Thoracic aorta (tissue), 2 donors: ENCODE measurements at places on chromosomes 7 and 10. TPM values are rescaled to one million over a fixed set of nuclear protein-coding genes. Genes with fewer than 3 reads are reported as not detected.

DNA sequence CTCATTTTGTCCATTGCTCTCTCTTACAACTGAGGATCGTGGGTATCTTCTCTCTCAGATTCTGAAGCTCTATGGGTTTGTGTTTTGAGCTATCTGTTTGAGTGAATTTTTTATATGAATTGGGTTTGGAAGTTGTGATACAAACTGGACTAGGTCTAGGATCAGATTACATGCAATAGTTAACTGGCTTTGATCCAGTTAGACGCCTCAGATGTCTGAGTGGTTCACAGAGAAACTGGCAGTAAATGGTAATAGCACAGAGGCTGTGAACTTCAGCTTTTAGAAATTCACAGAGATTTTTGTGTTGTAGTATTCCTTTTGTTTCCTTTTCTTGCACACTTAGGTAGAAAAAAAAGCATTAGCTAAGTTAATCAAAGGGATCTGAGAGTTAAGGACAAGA is 12.7 kb upstream of the DNMBP start:
- DNase-seq = no peak

DNA sequence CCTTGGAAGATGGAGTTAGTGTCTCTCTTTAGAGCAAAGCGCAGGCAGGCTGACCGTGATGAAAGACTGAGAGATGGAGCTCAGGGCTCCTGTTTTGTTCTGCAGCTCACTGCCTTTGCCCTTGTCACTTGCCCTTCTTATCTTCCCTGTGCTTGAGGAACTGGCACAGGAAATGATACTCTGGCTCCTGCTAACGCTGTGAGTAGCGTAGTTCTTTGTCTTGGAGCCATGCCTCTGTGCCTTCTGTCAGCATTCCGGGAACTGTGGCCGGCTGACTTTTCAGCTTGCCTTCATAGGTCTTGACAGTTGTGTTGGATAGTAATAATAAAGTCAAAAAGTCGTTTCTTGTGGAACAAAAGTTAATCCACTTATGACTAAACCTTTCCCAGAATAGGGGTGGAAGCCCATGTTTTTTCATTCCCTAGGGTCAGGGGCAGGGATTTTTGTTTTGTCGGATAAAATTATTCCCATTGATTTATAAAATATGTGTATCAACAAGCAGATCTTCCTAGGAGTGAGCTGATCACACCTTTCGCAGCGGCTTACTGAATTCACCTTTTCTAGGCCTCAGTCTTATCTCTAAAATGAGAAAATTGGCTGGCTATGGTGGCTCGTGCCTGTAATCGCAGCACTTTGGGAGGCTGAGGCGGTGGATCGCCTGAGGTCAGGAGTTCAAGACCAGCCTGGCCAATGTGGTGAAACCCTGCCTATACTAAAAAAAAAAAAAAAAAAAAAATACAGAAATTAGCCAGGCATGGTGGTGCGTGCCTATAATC is 16.6 kb upstream of the TMEM236 start:
- peak; percentile 50 for DNase-seq

GRCh38 chr10:9621216-9621615 is 1396.5 kb upstream of the CELF2 start:
- no peak for DNase-seq

- DNase-seq = no peak
These were observed 80.6 kb downstream of the ARHGAP21 start for GRCh38 chr10:24642921-24643678.

DNA sequence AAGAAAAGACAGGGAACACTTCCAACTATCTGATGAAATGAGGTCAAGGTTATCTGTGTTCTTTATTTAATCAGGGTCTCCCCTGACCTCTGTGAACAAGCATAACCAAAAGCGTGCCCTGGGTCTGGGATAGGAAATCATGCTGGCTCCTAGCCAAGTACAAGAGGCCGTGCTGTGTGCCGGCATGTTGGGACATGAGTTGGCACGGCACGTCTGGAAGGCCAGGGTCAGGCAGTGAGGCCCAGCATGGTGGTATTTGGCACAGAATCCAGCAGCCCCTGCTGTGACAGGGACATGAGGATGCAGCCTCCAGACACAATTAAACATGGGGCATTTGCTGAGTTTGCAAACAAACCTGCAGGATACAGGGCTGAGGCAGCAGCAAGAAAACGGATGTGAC is 320.4 kb downstream of the PLXNA4 start:
- no peak for DNase-seq

DNA sequence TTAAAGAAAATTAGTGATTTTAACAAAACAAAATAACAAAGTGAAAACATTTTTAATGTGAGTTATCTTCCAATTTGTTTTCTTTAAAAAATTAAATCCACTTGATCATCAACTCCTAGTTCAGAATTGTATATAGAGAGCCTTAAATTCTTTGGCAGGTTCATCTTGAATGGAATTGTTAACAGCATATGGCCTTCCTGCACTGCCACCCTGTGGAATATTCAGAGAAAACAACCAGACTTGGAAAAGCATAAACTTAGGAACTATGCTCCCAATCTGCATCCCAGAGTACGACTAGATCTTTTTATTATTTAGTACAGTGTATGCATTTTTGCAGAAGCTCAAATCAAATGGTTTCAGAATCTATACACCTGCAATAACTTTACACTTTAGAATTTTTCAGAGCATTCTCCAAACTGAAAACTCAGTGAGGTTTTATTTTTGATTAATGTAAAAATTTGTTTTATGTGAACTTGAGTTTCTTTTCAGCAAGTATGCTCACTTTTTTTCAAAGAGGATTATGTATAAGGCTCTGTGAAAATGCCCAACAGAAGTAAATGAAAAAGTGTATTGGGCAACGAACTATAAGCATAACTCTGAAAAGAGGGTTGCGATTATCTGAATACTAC is 44.9 kb upstream of the ANK3 start:
- DNase-seq = no peak

- DNase-seq = no peak
These were observed 104.5 kb upstream of the ZPBP start for GRCh38 chr7:50197549-50197948.

DNA sequence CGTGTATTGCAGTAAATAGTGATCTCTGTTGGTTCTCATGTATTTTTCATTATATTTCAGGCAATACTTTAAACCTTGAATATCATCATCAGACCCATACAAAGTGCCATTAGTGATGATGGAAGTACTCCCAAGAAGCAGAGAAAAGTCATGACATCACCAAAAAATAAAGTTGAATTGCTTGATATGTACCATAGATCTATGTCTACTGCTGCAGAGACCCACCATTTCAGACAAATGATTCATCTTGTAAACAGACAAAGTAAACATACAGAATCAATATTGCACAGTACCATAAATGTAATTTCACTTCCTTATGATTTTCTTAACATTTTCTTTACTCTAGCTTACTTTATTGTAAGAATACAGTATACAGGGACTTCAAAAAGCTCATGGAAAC is 347.8 kb downstream of the IPMK start:
- no peak for DNase-seq

- no peak for DNase-seq
These were observed 99.2 kb upstream of the PIK3CG start for GRCh38 chr7:106765727-106766355.

DNA sequence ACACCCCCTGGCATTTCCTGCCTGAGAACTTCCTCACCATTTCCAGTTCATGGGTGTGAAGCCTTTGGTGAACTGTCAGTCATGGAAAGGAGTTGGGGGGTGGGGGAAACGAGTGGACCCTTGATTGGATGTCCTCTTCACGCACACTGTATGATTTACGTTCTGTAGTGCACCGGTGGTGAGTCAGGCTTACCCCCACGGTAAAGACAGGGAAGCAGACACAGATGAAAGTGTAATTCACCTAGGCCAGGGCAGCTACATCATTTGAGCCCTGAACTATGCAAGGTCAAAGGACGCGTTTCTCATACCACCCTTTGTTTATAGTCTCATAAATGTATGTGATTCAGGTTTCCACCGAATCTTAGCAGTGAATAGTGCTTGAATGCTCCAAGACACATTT is 628.3 kb upstream of the PFKP start:
- no peak for DNase-seq

DNA sequence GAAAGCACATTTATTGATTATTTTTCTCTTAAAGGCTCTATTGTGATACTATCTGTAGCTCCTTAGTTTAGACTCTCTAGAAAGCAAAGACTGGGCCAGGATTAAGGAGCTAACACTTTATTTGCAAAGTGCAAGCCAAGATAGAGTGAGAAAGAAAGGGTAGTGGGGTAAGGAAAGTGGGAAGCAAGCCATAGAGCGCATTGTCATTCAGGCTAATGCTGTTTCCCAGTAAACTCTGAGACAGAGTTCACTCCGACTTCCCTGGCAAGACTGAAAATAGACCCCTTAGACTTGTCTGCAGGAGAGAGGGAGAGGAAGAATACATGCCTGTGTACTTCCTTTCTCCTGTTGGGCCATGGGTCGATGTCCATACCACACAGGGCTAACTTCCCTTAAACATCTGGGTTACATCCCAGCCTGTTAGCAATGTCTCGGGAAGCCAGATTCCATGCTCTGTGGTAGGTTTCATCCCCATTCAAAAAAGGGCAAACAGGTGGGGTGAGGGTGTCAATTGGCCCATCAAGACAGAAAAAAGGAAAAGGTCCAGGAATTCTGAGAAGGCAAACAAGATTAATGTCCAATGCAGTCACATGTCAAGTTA is 875.8 kb upstream of the CELF2 start:
- DNase-seq = no peak

- no peak for DNase-seq
These were observed 9.0 kb downstream of the AGAP3 start for GRCh38 chr7:151095123-151095797.

DNA sequence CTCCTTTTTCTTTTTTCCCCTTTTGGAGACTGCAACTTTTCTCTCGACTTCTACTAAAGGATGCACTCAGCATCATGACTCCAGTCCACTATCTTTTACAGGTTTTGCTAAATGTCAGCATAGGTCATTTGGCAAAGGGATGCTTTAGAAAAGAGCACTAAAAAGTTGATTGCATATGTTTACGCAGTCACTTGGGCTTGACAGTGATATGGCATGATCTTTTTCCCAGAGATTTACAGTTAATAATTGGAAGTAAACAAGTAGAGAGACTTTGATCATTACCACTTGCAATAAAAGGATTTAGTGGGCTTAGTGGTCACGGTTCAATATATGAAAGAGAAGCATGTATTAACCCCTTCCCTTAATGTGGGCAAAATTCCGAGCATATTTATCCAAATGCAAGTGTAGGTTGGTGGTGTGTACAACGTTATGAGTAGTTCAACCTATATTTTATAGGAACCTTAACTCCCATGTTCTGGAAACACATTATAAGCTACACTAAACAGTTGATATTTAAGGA is 1.8 kb downstream of the BMI1 start:
- no peak for DNase-seq

DNA sequence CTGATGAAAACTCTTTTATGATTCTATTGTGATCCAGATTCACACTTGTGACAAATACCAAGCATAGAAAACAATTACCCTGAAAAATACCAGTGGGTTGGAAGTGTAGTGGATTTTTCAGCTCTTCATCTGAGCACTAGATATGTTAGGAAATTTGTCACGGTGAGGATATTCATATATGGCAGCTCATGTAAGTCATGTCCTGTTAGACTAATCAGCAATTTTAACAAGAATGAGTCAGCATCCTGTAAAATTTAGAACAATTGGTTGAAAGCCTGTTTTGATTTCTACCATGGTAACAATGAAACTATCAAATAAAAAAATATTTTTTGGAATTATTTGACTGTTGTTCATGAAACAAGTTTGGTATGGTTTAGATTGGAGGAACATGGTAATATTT is 334.3 kb downstream of the CACNA2D1 start:
- DNase-seq = no peak

The NEURL1 gene
- not detected for total RNA-seq

The BTBD16 gene
- not detected for total RNA-seq

The GSDME gene
- 21.7 TPM for total RNA-seq

The WDR86 gene
- total RNA-seq = 8.5 TPM

The H2AZ2 gene
- total RNA-seq = 111 TPM

The BLNK gene
- 6.9 TPM for total RNA-seq

The H2BK1 gene
- not detected for total RNA-seq

The HOXA3 gene
- total RNA-seq = 6.5 TPM
